Osteocyte (in vitro differentiated cells): ENCODE measurements at places on chromosomes 6 and 20. TPM values are rescaled to one million over a fixed set of nuclear protein-coding genes. Genes with fewer than 3 reads are reported as not detected.

Gene LIME1
- total RNA-seq, result 9.4 and 12.5 TPM in 2 replicates

Gene GNAS-AS1
- 1.5 and 2.0 TPM in 2 replicates for total RNA-seq

Gene UNC5CL
- 0.51 and 0.76 TPM in 2 replicates for total RNA-seq

Gene CYP21A2
- total RNA-seq, result 0.30 and 0.44 TPM in 2 replicates

Gene JARID2
- 12.2 and 12.5 TPM in 2 replicates for total RNA-seq

DNA sequence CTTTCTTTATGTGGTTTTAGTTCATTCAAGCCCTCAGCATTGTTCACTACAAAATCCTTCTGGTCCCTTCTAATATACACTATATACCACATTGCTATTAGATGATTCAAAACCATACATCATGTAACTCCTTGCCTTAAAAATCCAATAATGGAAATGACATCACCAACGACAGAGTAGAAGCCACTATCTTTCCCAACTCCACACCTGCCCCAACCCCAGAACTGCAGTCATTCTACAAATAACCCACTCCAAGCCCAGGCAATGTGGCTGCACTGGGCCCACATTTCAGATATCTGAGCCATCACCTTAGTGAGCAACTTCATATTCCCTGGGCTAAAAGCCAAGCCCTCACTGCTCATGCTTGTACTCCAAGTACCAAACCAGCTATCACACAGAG, 22.6 kb upstream of the RUNX2 start:
- no peak for DNase-seq
- H3K27me3 ChIP-seq, result no peaks in the 10 kb centered on the region
- H3K27ac ChIP-seq, result no peak overlapping the region
- no peaks in the 10 kb centered on the region for H3K4me1 ChIP-seq
- peaks cover 14% of the 10 kb centered on the region for H3K36me3 ChIP-seq

GRCh38 chr6:169555971-169556617, 145.7 kb downstream of the WDR27 start:
- no peak overlapping the region for H3K27ac ChIP-seq
- H3K4me3 ChIP-seq, result no peak overlapping the region
- no peak for DNase-seq
- H3K27me3 ChIP-seq, result no peaks in the 10 kb centered on the region
- H3K4me1 ChIP-seq, result no peaks in the 10 kb centered on the region

- H3K36me3 ChIP-seq, result no peaks in the 10 kb centered on the region
- no peaks in the 10 kb centered on the region for H3K27me3 ChIP-seq
- H3K27ac ChIP-seq, result no peak overlapping the region
These were observed 65.4 kb upstream of the FBXL4 start for GRCh38 chr6:99013145-99013544.

DNA sequence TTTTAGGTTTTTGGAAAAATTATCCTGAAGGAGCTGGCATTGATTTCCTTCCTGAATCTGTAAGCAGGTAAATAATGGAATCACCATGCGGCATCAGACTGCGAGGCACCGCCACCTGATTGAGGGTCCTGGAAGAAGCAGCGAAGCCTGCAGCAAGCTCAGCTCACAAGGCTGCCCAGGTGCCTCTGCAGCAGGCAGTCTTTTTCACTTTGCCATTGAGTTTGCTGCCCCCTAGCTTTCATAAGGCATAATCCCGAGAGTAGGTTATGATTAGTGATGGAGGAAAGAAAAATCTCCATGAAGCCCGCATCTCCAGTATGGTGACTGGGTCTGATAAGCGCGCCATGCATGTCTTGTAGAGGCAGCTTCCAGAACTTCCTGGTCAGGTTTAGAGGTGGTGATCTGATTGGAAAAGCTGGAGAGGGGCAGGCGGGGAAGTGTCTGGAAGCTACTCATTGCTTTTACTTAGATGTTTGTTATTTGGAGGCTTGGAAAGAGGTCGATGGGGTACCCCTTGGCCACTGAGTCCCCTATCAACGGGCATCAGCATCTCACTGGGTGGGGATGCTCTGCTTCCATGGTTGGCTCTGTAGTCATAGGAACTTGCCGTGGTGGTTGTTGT, 26.7 kb downstream of the IYD start:
- no peaks in the 10 kb centered on the region for H3K36me3 ChIP-seq
- peaks cover 42% of the 10 kb centered on the region for H3K27me3 ChIP-seq

- peaks cover 2% of the 10 kb centered on the region for H3K4me1 ChIP-seq
- H3K27ac ChIP-seq, result no peak overlapping the region
- H3K4me3 ChIP-seq, result no peak overlapping the region
These were observed 232.9 kb upstream of the SASH1 start for GRCh38 chr6:148109732-148110131.

DNA sequence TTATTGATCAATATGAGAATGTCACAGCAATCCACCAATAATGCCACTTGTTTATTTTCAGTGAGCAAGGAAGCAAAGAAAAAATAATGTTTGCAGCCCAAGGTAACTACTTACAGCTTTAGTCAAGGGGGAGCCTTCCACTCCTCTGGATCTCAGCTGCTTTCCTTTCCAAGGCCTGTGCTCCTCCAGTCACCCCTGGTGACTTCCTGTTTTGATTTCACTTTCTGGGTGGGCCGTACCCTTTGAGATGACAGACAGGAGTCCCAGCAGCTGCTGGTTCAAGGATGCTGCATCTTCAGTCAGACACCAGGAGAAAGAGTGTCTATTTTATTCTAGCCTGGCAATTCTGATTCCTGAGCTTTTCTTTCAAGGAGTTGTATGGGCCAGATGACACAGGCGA, 5.6 kb upstream of the VNN2 start:
- DNase-seq, result no peak
- no peak overlapping the region for H3K4me3 ChIP-seq
- no peak overlapping the region for H3K27ac ChIP-seq
- peaks cover 6% of the 10 kb centered on the region for H3K4me1 ChIP-seq
- H3K27me3 ChIP-seq, result peaks cover 3% of the 10 kb centered on the region

DNA sequence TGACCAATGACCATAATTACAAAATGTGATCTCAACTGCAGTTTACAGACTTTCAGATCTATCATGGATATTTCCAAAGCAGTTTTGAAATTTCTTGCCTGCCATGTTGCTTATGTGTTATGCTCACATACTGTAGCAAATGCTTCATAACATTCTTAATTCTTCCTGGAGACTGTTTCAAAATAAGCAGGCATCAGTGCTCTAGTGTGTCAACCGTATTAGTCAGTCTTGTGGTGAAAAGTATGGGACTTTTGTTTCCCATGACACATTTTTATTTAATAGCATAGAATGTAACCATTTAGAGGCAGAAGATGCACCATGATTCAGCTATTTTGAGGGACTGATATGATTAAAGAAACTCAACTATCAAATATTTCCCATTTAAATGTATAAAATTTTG, 1.7 kb downstream of the POPDC3 start:
- H3K36me3 ChIP-seq, result no peaks in the 10 kb centered on the region
- H3K27ac ChIP-seq, result peak overlapping the region; percentile 63
- no peaks in the 10 kb centered on the region for H3K27me3 ChIP-seq
- H3K4me3 ChIP-seq, result peak overlapping the region; percentile 67
- DNase-seq, result no peak

DNA sequence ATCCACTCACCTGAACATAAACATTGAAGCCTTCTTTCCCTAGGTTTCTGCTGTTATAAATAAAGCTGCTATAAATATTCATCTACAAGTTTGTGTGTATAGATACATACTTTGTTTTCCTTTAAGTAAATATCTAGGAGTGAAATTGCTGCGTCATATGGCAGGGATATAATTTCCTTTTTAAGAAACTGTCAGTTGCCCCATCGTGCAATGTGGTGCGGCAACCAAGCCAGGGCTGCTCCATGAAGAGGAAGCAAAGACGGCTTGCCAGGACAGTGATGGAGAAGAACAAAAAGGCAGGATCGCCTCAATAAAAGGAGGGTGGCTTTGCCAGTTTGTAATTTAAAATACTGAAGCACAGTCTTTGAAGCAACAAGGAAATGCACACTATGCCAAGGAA, 36.6 kb downstream of the CITED2 start:
- DNase-seq, result no peak
- H3K27me3 ChIP-seq, result no peaks in the 10 kb centered on the region
- H3K36me3 ChIP-seq, result no peaks in the 10 kb centered on the region
- no peak overlapping the region for H3K4me3 ChIP-seq
